HS-27A (cell line): ENCODE measurements at places on chromosomes 1 and 21.

GRCh38 chr1:216458812-216459211 lies 35.6 kb upstream of the USH2A start:
- DNase-seq, result no peak

DNA sequence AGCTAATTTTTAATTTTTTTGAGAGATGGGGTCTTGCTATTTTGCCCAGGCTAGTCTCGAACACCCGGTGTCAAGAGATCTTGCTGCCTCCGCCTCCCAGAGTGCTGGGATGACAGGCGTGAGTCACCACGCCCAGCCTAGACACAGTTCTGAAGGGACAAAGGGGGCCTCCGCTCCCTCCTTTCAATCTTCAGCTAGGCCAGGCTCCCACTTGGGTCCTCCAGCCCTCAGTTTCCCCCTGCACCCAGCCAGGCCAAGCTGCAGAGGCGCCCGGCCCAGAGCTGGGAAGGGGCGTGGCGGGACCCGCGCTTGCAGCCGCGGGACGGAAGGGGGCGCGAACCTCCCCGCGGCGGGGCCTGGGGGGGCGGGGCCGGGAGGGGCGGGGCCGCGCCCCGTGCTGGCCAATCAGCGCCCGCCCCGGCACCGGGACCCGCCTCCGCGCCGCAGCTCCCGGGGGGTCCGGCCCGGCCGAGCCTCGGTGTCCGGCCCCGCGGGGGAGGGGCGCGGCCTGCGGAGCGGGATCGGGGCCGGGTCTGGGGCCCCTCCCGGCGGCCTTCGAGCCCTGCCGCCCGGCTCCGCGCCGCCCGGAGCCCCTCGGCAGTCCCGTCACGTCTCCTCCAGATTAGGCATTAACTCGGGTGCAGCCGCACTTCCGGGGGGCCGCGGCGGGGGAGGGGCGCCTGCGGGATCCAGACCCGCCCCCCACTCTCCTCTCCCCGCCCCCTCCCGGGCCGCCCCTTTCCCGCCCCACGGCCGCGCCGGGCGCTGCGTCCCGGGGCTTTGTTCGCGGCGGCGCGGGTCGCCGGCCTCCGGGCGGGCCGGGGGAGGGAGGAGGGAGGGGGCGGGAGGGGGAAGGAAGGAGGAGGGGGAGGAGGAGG lies 559 bp upstream of the AGRN start:
- DNase-seq, result no peak

GRCh38 chr21:41250519-41250918 lies 66.1 kb upstream of the FAM3B start:
- DNase-seq, result no peak

- DNase-seq, result no peak
These were observed 164.8 kb downstream of the KCNJ6 start for GRCh38 chr21:37751268-37751975.

DNA sequence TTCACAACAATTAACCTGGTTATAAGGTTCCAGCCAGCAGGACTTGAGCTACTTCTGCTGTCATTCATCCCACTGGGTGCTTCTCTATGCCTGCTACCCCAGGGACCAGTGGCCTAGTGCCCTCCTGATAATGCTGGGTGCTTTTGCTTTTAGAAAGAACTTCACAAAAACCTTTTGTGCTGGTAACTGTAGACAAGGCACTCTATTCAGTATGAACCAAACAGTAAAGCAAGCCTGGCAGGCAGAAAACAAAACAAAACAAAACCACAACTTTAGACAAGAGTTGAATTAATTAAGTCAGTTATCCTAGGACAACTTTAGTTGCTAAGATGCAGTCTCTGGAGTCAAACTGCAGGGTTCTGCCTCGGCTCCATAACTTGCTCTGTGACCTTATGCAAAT lies 61.9 kb upstream of the ADGRL2 start:
- no peak for DNase-seq

DNA sequence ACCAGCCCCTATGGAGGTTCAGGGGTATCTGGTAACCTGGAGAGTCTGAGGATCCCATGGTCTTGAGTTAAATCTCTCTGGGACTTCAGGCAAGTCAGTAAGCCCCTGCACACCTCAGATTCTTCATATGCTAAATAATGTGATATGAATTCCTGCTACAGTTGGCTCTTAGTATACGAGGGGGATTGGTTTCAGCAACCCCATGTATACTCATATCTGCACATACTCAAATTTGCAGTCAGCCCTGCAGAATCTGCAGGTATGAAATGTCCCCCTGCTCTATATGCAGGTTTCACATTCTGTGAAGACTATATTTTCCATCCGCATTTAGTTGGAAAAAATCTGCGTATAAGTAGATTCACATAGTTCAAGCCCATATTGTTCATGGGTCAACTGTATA lies 136.6 kb downstream of the TOMM20 start:
- DNase-seq, result no peak

- DNase-seq, result no peak
These were observed 229.7 kb upstream of the TMEM51 start for GRCh38 chr1:14923727-14924452.

- DNase-seq, result no peak
These were observed 14.6 kb downstream of the SEMA6C start for GRCh38 chr1:151131701-151132334.

DNA sequence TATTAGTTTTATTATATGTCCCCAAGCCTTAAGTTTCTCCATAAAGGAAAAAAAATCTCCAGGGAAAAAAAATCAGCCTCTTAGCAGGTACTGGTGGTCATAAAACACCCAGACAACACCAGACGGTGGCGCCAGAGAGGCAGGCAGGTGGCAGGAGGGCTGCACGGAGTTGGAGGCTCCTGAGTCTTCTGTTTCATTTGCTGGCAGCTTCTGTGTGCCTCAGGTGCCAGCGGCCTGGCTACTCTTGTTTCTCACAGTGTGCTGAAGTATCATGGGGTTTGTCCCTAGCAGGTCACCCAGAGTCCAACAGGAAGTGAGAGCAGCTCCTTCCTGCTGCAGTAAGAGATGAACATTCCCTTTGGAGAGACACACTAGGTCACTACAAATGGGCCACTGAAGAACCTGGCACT lies 123.3 kb upstream of the GADD45A start:
- peak; percentile 69 for DNase-seq

- no peak for DNase-seq
These were observed 56.2 kb upstream of the SLC16A1 start for GRCh38 chr1:113012149-113012548.

- DNase-seq, result no peak
These were observed 153.5 kb downstream of the DPYD start for GRCh38 chr1:97767381-97767780.

- no peak for DNase-seq
These were observed 14.2 kb downstream of the SMIM12 start for GRCh38 chr1:34845131-34845901.

- DNase-seq, result no peak
These were observed 133.9 kb upstream of the DNAH14 start for GRCh38 chr1:224795591-224795990.

GRCh38 chr1:21823980-21824702 lies 12.1 kb downstream of the LDLRAD2 start:
- no peak for DNase-seq

DNA sequence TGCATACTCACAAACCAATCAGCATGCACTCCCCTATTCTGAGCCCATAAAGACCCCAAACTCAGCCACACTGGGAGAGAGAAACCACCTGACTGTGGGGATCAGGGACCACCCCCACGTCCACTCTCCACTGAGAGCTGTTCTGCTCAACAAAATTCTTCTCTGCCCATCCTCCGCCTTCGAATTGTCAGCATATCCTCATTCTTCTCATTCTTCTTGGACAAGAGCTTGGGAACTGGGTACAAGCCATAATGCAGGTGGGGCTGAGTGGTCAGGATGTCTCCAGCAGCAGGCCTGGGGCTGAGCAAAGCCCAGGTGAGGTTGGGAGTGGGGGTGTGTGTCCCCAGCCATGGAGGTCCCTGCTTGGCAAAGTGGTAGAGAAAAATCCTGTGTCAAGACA lies 34.6 kb upstream of the IFNGR2 start:
- DNase-seq, result no peak

GRCh38 chr1:222009105-222009730 lies 267.3 kb upstream of the DUSP10 start:
- DNase-seq, result no peak
